ENCODE measurements at places on chromosomes 12 and 14. TPM values are rescaled to one million over a fixed set of nuclear protein-coding genes. Genes with fewer than 3 reads are reported as not detected.

The IL22 gene
- not detected for total RNA-seq

The GNG2 gene
- 19.5 TPM for total RNA-seq

The PZP gene
- not detected for total RNA-seq

The BBOF1 gene
- total RNA-seq, result 6.0 TPM

The OAS2 gene
- total RNA-seq, result 2.9 TPM

The CMKLR1 gene
- 0.33 TPM for total RNA-seq

The DPPA3 gene
- not detected for total RNA-seq

The MRPL51 gene
- total RNA-seq, result 110 TPM

The ACVRL1 gene
- 164 TPM for total RNA-seq

The HCAR2 gene
- total RNA-seq, result not detected

The KCNH5 gene
- total RNA-seq, result 2.3 TPM

The DHRS4 gene
- total RNA-seq, result 47.6 TPM

The NDUFA9 gene
- total RNA-seq, result 55.9 TPM

The FSCB gene
- total RNA-seq, result not detected

The SLC25A21 gene
- 0.73 TPM for total RNA-seq

The GPATCH2L gene
- total RNA-seq, result 48.5 TPM

The ADAM20 gene
- 1.9 TPM for total RNA-seq

The TEX52 gene
- not detected for total RNA-seq

The IL26 gene
- not detected for total RNA-seq

The KRT5 gene
- 6.7 TPM for total RNA-seq

The NPC2 gene
- 172 TPM for total RNA-seq

The ADGRD1 gene
- total RNA-seq, result 1.9 TPM
